Urinary bladder (tissue), 4 donors: ENCODE measurements at places on chromosomes 16 and 17. TPM values are rescaled to one million over a fixed set of nuclear protein-coding genes. Genes with fewer than 3 reads are reported as not detected.

The BIRC5 gene
- 19.7 TPM for total RNA-seq

The VPS35L gene
- total RNA-seq, result 46.3 TPM

The TP53TG3C gene
- total RNA-seq, result not detected

The HOXB5 gene
- 0.16 TPM for total RNA-seq

The IL34 gene
- 10.6 TPM for total RNA-seq

GRCh38 chr16:79186196-79186595, 414.3 kb downstream of the MAF start:
- no peak for DNase-seq

GRCh38 chr17:17866425-17866824, 29.6 kb upstream of the SREBF1 start:
- no peak for DNase-seq

DNA sequence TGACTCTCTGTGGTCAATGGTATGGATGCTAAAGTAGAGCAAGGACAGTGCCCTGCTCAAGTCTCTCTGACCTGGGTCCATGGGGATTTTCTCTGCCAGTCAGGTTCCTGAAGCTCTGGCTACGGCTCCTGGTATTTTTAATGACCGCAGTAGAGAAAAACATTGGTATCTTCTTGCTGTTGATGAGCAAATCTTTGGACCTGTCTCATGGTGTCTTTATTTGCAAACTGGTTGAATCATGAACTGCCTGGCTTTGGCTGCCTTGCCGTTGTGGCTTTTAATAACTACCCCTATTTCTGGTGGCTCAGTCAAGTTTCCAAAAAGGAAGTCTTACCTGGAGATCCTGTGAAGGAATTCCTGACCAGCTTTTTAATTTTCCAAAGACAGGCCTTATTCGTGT, 8.7 kb downstream of the FAM234A start:
- no peak for DNase-seq

DNA sequence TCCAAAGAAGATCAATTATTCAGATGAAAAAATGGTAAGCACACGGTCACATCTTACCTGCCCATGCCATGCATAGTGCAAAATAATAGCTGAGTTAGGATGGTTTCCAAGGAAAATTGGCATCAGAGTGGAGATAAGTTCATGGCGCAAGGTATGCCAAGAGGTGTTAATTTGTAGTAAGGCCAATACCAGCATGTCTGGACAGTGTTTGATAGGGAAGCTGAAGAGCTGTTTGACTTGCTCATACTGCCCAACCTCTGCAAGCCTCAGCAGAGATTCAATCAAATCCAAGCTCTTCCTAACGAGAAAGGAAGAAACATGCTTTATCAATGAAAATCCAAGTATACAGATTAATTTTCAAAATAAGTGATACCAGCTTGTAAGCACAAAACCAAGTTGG, 51.0 kb downstream of the CNOT1 start:
- DNase-seq, result no peak

GRCh38 chr16:50121278-50121677, 31.8 kb upstream of the TENT4B start:
- no peak for DNase-seq

- no peak for DNase-seq
Observed at GRCh38 chr16:84115919-84116719, 623 bp downstream of the MBTPS1 start.

DNA sequence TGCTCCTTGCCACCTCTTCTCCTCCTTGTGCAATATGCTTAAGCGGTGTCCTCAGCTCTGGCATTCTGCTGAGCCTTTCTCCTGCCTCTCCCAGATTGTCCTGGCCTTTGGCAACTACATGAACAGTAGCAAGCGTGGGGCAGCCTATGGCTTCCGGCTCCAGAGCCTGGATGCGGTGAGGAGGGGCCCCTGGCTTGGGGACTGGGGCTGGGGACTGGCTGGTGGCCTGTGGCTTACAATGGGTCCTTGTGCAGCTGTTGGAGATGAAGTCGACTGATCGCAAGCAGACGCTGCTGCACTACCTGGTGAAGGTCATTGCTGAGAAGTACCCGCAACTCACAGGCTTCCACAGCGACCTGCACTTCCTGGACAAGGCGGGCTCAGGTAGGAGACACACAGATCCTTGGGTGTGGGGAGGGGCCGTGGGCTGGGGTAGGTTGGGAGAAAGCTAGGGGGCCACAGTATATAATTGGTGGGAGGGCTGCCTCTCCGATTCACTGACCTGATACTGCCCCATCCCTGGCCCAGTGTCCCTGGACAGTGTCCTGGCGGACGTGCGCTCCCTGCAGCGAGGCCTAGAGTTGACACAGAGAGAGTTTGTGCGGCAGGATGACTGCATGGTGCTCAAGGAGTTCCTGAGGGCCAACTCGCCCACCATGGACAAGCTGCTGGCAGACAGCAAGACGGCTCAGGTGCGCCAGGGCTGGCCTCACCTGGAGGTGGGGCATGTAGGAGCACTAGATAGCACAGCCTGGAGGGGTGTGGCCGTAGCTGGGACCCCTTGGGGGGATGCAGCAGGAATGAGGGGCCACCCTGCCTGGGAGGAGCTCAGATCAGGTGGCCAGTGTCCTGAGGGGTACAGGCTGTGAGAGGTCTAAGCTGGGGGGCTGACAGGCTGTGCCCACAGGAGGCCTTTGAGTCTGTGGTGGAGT, 16.9 kb downstream of the SPATA32 start:
- no peak for DNase-seq

- no peak for DNase-seq
Observed at GRCh38 chr16:66572356-66572755, 6.1 kb downstream of the CMTM1 start.

GRCh38 chr16:84988328-84989080, 22.8 kb downstream of the ZDHHC7 start:
- no peak for DNase-seq

- DNase-seq, result no peak
Observed at GRCh38 chr17:43958748-43959352, 5.1 kb upstream of the PYY start.

DNA sequence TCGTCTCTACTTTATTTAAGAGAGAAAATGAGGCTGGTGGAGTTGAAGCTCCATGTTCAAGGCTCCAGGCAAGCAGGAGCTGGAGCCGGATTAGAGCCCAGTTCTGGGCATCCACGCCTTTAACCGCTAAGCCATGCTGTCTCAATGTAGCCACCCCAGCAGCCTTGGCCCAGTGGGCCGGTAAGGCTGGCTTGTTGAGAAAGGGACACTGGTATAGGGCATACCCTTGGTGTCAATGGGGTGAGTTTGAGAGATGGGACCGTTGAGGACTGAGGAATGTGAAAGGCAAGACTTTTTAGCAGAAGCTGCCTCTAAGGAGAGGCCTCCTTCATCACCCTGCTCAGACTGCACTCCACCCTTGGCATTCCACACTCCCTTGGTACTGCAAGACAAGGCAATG, 147.4 kb downstream of the CYLD start:
- DNase-seq, result no peak
